HuH-7.5 (cell line): ENCODE measurements at places on chromosomes 7 and 10.
A peak's percentile ranks its signal among the peaks of the same experiment; 100 is the strongest.

DNA sequence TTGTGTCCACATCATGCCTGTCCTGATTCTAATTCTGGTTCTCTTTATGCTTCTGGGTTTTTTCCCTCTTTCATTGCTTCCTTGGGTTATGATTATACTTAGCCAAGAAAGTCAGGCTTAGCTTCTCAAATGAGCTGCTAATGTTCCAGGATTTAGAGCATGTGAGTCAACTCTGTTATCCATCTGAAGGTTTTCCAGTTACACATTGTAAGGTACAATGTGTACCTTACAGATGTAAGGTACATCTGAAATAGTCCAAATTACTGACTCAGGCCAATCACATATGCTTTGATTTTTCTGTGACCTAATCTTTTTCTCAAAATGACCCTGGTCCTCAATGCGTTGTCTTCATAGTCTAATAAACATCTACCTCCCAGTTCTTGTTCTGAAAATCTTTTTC lies 13.3 kb upstream of the MIOS start:
- no peak for DNase-seq

GRCh38 chr7:83610649-83611304 lies 38.2 kb downstream of the SEMA3E start:
- no peak for DNase-seq

DNA sequence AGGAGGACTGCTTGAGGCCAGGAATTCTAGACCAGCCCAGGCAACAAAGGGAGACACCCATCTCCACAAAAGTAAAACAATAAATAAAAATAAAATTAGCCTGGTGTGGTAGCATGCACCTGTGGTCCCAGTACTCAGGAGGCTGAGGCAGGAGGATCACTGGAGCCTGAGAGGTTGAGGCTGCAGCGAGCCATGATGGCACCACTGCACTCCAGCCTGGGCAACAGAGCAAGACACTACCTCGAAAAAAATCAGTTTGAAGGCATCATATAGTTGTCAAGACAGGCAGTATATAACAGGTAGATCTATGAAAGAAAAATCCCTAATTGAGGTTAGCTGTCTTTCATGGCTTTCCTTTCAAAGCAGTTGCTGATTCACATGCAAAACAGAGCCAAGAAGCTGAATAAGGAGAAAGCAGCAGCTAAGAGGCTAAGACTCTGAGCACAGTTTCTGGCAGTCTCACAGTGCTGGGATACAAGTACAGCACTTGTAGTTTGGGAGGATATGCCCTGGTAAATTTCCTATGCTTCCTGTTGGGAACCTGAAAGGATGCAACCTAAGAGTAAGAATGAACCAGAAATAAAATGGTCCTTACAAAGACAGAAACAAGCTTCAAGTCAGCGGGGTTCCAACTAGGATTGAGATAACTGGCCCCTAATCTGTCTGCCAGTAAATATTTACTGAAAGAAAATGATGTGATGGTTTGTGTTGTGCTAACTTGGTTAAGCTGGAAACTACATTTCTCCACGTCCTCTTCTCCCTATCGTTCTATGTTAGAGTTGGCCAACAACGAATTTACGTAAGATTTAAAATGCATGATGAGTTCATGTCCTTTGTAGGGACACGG lies 368.5 kb upstream of the HPS1 start:
- DNase-seq: no peak

DNA sequence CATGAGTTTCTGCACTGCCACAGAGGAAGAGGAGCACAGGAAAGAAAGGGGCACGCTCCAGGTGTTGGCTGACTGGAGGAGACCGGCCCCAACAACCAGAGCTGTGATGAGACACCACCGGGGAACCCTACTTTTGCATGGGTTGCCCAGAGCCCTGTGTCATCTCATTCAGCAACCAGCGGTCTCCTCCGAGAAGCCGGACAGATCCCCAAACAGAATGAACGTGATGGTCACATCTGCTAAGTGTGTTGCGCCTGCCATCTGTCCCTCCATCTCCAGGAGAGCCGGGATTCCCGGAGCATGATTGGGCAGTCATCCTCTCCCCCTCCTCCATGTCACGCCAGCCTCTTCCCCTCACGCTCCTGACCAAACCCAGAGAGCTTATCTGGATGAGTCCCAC lies 22.9 kb downstream of the PARP12 start:
- no peak for DNase-seq

DNA sequence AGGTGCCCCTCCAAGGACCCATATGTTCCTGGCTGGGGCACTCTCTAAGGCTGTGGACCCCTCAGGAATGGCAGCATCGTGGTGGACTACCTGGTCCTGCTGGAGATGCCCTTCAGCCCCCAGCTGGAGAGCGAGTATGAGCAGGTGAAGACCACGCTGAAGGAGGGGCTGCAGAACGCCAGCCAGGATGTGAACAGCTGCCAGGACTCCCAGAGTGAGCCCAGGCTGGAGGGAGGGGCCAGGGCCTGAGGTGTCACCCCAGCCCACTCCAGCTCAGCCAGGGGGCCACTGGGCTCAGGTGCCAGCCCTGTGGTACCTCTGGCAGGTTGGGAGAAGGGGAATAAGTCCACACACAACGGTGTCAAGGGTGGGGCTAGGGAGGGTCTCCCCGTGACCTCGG lies 4.7 kb upstream of the MUC12 start:
- DNase-seq: no peak

GRCh38 chr10:16117305-16117695 lies 257.0 kb upstream of the MINDY3 start:
- DNase-seq: no peak

DNA sequence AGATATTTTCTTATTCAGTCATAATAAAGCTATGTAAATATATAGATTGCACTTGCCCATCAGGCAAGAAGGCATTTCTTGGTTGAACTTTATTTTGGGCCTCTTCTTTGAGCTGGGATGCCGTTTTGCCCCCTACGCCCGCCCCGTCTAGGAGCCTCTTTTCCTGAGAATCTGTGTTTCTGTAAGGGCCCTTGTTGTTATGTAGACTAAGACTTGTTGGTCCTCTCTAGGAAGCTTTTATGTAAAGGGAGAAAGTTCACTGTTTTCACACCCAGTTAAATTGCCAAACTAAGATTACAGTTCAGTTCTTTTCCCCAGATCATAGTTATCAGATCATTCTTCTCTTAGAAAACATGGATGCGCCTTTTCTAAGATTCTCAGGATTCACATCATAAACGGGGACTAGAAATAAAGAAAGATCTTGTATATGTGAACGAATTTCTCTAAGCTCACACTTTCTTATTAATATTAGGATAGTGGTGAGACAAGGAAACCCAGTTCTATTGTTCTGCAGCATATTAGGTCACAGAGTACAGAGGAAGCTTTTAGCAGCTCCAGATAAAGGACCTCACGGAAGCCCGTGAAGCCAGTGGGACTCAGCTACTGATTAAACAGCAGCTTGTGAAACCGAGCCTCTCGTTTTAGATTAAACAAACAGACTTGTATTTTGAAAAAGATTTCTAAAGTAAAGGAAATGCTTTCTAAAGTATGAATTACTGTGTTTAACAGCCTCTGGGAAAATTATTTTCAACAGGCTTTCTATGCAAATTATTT lies 3.8 kb downstream of the LMTK2 start:
- DNase-seq: no peak

- DNase-seq: no peak
Observed at GRCh38 chr10:89238956-89239644, 12.5 kb downstream of the LIPA start.

DNA sequence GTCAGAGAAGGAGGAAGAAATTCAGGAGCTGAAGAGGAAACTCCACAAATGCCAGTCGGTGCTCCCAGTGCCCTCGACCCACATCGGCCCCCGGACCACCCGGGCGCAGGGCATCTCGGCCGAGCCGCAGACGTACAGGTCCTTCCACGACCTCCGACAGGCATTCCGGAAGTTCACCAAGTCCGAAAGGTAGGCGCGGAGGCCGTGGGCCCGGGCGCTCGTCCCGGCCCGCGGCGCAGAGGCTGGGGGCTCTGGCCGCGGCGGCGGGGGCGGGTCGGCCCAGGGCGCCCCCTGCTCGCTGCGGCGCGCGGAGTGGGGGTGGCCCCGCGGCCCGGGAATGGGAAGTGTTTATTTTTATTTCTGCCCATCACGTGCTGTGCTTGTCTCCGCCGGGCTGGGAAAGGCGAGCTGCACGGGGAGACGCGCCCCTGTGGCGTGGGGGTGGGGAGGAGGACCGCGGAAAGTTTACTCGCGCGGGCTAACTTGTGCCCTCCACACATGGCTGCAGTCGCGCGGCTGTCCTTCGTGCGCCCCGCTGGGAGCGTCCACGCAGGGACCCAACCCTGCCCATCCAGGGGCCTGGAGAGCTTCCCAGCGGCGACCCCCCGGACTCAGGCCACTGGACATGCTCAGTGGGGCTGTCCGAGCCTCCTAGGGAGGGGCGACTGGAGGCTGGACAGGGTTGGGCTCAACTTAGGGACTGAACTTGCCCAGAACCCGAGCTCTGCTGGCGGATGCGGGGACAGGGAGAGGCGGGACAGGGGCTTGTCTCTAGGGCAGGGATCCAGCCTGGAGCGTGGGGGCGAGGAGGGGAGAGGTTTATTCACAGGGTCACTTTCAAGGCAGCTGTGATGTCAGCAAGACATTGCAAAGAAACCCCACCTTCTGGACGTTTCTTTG lies 82.6 kb upstream of the PRKG1 start:
- DNase-seq: peak; percentile 25

- DNase-seq: no peak
Observed at GRCh38 chr7:151767557-151767956, 109.4 kb downstream of the PRKAG2 start.

- no peak for DNase-seq
Observed at GRCh38 chr7:22420973-22421635, 64.2 kb upstream of the RAPGEF5 start.

- no peak for DNase-seq
Observed at GRCh38 chr7:13091974-13092707, 404.7 kb downstream of the ARL4A start.

- DNase-seq: no peak
Observed at GRCh38 chr10:27439101-27439500, 65.0 kb upstream of the RAB18 start.

GRCh38 chr10:29675984-29676383 lies 41.2 kb upstream of the SVIL start:
- DNase-seq: no peak

- DNase-seq: no peak
Observed at GRCh38 chr10:118501171-118501570, 94.3 kb downstream of the PRLHR start.

GRCh38 chr7:151657173-151657572 lies 137.5 kb upstream of the RHEB start:
- no peak for DNase-seq

DNA sequence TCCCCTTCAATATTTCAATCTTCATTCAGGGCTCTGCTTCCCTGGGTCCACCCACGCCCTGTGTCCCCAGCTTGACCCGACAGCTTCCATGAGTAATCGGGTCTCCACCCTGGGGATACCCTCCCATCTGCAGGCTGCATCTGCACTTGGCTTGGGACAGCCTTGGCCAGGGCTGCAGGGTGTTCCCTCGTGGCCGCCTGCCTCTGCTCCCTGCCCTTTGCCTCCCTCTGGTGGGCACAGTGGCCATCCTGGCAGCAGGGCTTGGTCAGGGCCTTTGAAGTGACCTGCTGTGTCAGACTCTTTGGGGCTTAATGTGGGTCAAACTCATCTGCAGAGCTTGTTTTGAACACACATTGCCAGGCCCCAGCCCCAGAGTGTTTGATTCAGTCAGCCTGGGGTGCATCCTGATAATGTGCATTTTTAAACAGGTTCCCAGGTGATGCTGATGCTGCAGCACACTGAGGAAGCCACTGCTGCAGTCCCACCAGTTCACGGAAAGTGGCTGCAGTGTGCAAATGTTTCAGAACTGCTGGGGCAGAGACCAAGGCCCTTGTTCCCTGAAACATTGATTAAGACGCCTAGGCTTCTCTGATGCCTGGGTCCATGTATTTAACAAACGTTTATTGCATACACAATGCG lies 80.7 kb upstream of the SEC61G start:
- peak; percentile 47 for DNase-seq
